Cardiac fibroblast (primary cell): ENCODE measurements at places on chromosomes 12 and 14.

DNA sequence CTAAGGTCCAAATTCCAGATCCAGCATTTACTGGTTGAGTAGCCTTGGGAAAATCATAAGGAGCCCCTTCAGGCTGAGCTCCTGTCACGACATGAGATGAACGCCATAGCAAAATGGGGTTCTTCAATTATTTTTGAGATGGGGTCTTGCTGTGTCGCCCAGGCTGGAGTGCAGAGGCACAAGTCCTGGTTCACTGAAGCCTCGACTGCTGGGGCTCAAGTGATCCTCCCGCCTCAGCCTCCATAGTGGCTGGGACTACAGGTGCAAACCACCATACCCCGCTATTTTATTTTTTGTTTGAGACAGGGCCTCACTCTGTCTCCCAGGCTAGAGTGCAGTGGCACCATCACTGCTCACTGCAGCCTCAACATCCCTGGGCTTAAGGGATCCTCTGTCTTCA lies 25.7 kb upstream of the GPR68 start:
- DNase-seq: no peak

DNA sequence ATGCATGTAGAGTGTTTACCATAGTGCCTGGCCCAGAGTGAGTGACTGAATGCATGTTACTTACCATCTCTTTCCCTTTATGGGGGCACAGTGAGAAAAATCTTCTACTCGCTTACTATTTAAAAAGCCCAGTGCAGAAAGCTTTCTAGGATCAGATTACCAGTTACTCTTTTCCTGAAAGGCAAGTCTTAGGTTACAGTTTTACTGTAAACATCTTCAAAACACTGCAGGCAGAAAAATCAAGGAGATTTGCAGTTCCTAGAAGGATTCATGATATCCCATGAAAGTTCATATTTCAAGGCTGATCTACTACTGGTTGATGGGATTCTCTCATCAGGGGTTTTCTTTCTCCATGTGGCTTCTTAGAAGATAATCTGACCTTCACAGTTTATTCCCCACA lies 29.3 kb upstream of the DAAM1 start:
- no peak for DNase-seq

DNA sequence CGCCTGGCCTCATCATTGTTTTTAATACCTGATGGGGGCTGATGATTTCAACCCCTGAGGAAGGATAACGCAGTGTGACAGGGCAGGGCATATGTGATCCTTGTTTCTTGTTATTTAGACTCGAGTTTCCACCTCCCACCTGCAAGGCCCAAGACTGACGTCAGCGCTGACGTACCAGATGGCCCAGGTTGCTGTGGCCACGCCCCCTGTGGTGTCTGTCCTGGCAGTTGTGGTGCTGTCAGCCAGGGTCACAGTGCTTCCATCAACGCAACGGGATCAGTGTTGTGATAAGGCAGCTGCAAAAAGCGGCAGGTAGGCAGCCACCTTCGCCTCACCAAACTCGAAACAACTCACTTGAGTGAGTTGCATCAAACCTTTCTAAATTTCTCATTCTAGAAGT lies 18.4 kb downstream of the DDX51 start:
- DNase-seq: no peak

DNA sequence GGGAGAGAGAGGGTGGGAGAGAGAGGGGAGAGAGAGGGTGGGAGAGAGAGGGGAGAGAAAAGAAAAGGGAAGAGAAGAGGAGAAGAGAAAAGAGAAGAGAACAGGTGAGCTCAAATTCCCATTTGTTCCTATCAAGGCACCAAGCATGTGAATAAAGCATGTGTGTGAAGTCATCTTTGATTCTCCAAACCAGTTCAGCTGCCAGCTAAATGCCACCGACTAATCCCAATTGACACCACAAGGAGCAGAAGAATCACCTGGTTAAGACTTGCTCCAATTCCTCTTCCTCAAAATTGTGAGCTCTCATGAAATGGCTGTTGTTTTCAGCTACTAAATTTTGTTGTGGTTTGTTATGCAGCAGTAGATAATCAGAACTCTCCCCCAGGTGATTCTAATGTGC lies 188.9 kb downstream of the TMX1 start:
- no peak for DNase-seq

DNA sequence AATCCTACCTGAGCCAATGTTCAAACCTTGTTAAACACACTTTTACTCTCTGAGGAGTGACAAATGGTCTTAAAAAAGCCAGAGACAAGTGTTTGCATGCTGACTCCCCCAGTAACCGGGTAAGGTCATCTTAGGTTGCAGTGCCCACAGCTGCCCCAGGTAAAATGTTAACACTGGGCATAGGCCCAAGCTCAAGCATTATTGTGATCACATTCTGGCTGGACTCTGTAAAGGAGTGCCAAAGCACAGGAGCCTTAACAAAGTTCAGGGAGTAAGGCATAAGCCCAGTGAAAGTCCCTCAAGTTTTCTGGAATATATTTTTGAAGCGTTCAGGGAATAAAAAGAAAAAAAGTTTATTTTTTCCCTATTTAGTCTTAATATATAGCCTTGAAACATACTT lies 8.6 kb downstream of the EDDM3A start:
- DNase-seq: no peak

- peak; percentile 52 for DNase-seq
Measured at GRCh38 chr12:72230589-72230988, 41.6 kb upstream of the TRHDE start.

GRCh38 chr12:2461645-2462044 lies 333.1 kb upstream of the FKBP4 start:
- no peak for DNase-seq

GRCh38 chr14:91918186-91918883 lies 29.2 kb downstream of the FBLN5 start:
- DNase-seq: peak; percentile 74

DNA sequence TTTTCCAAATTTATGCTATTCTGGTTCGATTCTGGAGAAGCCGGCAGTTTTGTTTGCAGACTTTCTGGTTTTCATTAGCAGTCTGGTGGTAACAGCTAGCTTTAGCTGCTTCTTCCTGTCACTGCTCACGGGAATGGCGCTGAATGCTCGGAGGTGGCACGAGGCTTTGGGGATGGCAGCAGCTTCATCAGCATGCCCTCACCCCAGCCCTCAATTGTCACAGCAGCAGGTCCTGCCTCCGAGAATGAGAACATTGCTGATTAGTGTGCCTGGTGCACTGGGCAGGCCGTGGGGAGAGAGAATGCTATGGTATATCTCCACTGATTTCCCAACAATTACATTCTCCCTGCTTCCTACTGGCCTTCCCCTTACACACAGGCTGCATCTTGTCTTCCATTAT lies 73.6 kb downstream of the SAMD4A start:
- DNase-seq: no peak

GRCh38 chr14:75888945-75889344 lies 92.8 kb downstream of the TGFB3 start:
- DNase-seq: no peak

GRCh38 chr12:53485955-53486735 lies 13.1 kb downstream of the MAP3K12 start:
- DNase-seq: no peak

GRCh38 chr14:85296456-85297210 lies 233.3 kb upstream of the FLRT2 start:
- peak; percentile 69 for DNase-seq

GRCh38 chr12:24697769-24698168 lies 251.1 kb downstream of the BCAT1 start:
- DNase-seq: no peak

DNA sequence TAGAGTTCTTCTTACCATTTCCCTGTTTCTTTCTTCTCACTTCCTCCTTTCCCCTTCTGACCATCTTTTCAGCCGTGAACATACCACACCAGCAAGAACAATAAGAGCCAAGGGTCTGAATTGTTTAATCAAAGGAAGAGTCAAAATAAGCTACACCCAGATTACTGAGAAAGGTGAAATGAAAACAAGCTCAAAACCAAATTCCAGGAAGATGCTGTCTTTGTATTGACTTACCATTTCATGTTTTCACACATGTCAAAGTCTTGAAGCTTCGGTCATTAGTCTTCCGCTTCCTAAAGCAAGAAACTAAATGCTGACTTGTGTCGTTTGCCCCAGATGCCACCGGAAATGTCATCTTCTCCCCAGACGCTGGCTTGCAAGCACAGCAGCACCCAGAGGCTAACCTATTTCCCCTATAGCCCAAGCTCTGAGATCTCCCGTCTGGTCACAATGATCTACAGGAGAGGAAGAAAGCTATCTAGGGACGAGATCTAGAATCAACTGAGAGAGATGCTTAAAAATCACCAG lies 136.5 kb upstream of the AMIGO2 start:
- no peak for DNase-seq

GRCh38 chr12:97184127-97184773 lies 277.2 kb downstream of the NEDD1 start:
- no peak for DNase-seq

DNA sequence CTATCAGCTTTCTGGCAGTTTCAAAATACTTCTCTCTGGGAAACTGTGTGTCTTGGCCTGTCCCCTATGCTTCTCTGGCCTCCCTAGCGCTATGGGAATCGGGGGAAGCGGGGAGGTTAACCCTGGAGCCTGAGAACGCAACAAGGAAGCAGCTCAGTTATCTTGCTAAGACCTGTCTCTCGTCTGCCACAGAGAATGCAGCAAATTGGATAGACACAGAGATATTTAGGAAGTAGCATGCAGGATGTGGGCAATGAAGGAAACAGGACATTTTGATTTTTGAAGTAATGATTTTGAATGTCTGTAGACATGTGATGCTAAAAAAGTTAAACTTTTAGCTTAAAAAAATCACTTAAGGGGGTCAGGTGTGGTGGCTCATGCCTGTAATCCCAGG lies 6.6 kb upstream of the CALCOCO1 start:
- no peak for DNase-seq

DNA sequence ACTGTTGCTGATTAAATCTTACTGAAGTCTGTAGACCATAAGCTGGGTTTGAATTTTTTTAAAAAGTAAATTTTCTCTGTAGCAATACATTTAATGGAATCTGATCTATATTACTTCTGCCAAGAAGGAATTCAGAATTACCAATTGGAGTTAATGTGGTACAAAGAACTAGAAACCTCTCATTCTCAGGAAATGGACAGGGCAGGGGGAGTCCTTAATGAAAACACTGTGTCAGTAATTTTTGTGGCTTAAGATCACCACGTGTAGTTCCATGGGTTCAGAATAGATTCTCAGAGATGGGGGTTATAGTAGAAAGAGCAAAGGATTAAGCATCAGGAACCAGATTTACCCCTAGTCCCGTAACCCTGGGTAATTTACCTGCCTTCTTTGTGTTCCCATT lies 30.3 kb downstream of the FBXL14 start:
- no peak for DNase-seq

GRCh38 chr12:76195920-76196319 lies 111.4 kb upstream of the NAP1L1 start:
- no peak for DNase-seq

- no peak for DNase-seq
Measured at GRCh38 chr14:95356245-95356869, 36.6 kb upstream of the CLMN start.

DNA sequence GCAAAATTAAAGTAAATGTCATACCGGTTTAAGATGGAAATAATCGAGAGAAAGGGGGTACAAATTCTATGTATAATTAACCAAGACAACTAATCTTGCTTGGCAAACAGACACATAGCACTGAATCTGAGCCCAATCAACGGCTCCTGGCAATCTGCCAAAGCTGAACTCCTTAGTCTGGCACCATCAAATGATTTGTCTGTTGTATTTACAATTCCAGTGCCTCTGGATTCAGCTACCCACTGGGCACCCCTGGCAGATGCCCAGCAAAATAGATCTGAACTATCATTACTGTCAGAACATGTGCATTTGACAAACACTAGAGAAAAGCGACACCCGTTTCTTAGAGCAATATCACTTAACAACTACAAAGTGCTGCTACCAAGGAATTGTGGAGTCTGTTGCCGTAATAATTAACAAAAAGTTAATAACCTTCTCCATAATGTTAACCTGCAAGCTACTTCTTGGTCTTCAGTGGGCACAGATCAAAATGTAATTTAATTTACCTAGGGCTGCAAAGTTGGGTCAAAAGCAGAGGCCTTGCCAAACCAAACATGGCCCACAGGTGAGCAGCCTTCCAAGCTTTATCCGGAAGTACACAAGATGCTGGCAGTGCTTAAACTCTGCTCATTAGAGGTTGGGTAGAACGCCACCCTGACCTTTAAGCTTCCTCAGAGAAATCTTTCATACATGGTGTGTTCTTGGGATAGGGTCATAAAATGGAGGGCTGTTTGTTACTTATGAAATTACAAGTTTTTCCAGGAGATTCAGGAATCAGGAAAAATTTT lies 7.6 kb downstream of the EGLN3 start:
- DNase-seq: no peak

DNA sequence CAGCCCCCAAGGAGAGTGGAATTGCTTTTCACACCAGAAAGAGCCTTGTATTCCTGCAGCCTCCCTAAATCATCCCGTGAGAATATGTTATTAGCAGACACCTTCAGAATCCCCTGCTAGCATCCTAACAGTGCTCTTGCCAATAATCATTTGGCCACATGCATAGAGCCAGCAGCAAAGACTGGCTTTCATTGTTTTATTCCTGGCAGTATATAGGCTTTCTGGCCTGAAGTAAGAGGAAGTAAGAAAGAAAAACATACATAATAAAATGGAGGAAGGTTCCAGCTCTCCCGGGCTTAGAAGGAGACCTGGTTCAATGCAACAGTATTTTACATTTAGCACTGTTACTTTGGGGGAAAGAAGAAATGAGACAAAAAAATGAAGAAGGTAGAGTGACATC lies 176.7 kb upstream of the ATF7IP start:
- DNase-seq: no peak

- DNase-seq: no peak
Measured at GRCh38 chr12:55499810-55500252, 7.7 kb downstream of the OR6C68 start.

DNA sequence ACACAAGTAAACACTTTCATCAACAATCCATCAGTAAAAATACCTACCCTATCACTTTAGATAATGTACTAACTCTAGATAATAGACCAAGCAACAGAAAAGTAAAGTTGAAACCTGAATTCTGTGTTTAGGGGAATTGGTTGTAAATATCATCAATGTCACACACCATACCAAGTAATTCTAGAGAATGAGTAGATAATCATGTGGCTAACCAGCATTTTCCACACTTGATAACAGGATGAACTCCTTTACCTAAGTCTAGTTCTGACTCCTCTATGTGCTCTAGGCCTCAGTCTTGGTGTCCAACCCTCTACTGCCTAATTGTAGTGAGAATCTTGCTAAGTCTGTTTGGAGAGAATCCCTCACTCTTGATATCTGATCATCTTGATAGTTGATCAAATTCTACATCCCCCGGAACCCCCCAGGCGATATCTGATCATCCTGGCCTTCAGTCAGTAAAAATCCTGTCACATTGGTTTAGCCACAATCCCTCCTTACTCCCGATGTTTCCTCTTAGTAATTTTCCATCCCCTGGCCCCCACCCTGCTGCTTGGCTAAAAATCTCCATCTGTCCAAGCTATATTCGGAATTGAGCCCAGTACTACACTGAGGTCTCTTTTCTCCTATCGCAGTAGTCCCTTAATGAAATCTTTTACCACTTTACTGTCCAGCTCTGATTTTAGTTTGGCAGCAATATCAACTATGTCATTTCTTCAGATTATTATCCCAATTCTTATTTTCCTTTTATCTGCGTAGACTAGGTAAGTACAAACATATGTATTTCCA lies 3.4 kb upstream of the SLCO1A2 start:
- DNase-seq: no peak
